ENCODE measurements at places on chromosomes 11 and 22. TPM values are rescaled to one million over a fixed set of nuclear protein-coding genes. Genes with fewer than 3 reads are reported as not detected.

DNA sequence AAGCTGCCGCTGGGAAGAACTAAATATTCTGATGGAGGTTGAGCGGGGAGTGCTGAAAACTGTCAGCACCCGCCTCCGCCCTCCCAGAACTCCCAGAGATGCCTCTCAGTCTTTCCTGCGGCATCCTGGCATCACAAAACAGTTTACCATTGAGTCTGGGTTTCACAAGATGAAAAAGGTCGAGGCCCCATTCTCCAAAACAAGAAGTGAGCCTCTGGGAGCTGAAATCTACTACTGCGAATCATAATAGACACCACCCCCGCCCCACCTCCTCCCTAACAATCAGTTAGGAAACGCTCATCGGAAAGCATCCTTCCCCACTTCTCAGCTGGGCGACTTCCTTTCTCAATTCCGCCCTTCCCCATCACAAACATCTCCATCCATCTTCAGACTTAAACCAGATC is 1.0 kb downstream of the SUN2 start:
- DNase-seq: no peak

DNA sequence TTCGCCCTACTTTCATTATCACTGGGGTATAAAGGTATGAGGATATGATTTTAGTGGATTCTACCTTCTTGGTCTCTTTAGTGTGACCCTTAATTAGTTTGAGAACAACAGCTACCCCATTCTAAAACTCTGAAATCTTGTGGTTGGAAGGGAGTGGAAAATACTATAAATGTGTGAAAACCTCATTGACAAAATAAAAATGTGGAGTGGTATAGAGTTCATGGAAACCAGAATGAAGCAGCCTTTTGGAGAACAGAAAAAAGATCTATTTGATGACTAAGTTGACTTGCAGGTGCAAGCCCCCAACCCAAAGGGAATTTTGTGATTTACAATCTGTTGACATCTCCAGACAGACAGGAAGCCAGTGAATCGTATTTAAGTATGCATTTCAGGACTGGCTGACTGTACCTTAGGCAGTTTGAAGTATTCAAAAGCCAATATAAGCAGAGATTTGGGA is 75.8 kb downstream of the GAS2 start:
- no peak for DNase-seq

- peak; percentile 40 for DNase-seq
Measured at GRCh38 chr11:133163463-133164419, 368.6 kb downstream of the OPCML start.

DNA sequence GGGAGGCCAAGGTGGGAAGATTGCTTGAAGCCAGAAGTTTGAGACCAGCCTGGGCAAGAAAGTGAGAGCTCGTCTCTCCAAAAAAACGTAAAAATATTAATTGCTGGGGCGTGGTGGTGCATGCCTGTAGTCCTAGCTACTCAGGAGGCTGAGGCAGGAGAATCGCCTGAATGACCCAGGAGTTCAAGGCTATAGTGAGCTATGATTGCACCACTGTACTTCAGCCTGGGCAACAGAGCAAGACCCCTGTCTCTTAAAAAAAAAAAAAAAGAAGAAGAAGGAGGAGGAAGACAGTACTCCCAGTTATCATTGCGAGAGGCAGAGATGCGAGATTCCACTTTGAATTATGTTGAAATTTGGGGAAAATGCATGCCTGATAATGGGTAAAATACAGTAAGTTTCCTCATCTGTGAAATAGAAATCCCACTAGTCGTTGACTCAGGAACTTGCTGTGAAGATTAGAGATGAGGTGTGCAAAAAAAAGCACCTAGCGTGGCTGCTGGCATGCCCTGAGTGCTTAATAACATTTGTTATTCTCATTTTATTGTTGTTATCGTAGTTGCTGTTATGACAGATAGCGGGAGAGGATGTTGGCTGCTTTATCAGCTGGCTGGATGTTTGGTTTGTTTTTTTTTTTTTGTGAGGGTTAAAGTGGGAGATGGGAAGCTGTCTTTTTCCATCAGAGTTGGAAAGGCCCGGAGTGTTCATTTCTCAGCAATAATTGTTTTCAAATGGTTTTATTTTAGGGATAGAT is 33.4 kb downstream of the BCR start:
- DNase-seq: no peak

DNA sequence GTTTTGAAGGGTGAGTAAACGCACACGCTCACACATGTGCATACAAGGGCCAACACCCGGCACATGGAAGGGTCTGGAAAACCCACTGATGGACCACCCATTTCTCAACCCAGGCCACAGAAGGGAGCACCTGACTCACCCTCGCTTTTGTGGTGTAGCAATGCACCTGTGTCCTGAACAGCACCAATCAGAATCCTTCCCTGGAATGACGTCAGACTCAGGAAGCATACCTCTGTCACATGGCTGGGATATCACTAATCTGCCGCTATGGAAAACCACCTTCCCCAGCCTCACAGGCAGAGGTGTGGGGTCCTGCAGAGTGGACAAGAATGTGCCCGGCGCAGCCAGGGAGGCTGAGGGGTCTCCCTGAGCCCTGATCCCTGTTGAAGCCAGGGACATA is 9.0 kb upstream of the OSM start:
- DNase-seq: no peak

- no peak for DNase-seq
Measured at GRCh38 chr11:34890812-34891211, 25.4 kb downstream of the APIP start.

DNA sequence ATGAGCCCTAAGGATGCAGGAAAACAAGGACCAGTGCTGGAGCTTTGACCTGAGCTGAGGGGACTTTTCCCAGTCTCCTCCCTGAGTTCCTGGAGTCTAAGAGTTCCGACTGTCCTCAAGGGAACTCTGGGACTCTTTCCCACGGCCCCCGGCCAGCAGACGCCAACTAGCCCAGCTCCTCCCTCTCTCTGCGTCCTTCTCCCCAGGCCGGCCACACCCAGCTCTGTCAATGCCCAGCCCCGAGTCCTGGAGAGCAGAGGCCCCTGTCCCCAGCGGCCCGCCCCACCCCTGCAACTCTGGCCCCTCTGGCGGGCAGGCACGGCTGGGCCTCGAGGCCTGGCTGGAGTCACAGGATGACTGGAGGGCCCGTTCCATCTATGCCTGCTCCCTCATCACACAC is 29.8 kb downstream of the NECTIN1 start:
- DNase-seq: no peak

GRCh38 chr11:105823495-105824033 is 198.5 kb downstream of the MSANTD4 start:
- no peak for DNase-seq

- no peak for DNase-seq
Measured at GRCh38 chr11:15577519-15577918, 462.8 kb downstream of the INSC start.

DNA sequence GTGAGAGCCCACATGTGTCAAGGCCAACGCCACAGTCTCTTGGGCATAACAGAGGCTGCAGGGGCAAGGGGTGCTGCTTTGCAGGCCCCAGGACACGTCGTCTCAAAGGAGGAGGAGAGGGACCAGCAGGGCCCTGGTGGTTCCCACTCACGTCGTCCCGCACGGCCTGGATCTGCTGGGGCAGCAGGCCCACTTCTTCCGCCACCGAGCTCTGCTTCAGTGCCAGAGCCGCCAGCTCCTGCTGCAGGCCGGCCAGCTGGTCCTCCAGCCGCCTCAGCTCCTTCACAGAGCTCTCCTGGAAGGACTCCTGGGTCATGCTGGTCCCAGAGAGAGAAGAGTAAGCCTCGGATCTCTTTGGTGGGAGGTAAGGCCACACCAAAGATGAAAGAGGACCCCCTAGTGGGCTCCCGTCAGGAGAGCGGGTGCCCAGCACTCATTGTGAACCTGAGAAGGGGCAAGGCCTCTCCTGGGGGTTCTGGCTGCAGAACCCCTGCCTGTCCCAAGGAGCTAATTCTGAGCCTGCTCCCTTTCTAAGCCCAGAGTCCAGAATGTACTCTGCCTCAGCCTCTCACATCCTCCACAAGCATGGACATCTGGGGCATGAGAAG is 15.6 kb downstream of the SUN2 start:
- no peak for DNase-seq

DNA sequence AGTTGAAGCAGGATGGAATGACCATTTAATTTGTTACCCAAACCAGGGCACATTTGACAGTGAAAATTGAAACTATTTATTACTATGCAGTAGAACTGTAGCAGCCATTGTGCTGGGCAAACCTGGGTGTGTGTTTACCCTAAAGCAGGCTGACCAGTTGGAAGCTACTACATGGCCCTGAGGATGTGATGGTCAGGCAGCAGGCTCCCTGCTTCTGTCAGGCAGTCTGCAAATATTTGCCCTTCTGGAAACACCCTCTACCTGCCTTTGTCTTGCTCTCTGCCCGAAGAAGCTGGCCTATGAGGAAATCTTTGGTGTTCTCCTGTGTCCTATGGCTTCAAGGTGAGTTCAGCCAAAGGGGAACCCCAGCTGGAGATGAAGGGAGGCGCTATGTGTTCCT is 600.1 kb upstream of the KIRREL3 start:
- no peak for DNase-seq

DNA sequence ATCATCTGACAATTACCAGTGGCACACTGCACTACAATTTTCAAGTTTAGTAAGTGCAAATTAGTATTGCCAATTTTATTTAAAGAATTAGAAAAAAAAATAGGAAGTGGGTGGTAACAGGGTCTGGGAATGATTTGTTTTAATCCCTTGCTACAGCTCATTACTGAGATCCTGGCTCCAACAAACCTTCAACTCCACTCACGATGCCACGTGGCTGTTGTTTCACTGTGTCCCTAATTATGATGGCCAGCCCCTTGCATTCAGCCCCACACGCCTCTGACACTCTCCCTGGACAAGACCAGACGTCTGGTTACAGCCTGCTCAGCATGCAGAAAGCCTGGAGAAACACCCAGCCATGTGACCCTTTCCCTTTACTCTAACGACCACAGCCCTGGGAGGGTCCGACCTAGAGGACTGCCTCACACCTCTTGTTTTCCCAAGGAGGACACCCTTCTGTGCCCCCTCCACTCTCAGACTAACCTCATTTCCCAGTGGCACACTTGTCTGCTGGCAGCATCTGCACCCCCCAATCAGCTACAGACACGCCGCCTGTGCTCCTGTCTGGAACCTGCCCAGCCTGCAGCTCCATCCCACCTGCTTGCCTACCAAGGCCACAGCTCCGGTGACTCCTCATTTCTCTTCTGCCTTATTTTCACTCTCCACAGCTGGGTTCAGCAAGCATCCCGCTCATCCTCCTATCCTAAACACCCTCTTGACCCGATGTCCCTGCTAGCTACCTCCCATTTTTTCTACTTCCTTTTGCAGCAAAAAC is 18.5 kb upstream of the SLC25A1 start:
- DNase-seq: no peak

DNA sequence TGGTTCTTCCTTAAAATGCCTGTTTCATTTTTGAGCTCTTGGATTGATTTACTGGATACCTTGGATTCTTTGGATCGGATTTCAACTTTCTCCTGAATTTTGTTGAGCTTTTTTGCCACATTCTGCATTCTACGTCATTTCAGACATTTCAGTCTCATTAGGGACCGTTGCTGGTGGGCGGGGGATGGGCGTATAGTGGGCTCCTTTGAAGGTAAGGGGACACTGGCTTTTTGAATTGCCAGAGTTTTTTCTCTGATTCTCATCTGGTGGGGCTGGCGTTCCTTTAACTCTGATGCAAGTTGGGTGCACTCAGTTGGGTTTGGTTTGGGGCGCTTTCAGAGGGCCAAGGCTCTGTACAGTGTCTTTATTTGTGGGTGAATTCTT is 216.5 kb downstream of the DYNC2H1 start:
- no peak for DNase-seq

GRCh38 chr11:89443361-89444322 is 47.5 kb downstream of the NOX4 start:
- DNase-seq: no peak

- DNase-seq: no peak
Measured at GRCh38 chr11:27868226-27868625, 168.0 kb upstream of the BDNF start.

- DNase-seq: no peak
Measured at GRCh38 chr22:21945453-21946261, 7.0 kb downstream of the PPM1F start.

- no peak for DNase-seq
Measured at GRCh38 chr11:134202661-134203060, 21.1 kb downstream of the NCAPD3 start.

- peak; percentile 61 for DNase-seq
Measured at GRCh38 chr11:61833926-61834277, 5.8 kb downstream of the FADS2 start.

DNA sequence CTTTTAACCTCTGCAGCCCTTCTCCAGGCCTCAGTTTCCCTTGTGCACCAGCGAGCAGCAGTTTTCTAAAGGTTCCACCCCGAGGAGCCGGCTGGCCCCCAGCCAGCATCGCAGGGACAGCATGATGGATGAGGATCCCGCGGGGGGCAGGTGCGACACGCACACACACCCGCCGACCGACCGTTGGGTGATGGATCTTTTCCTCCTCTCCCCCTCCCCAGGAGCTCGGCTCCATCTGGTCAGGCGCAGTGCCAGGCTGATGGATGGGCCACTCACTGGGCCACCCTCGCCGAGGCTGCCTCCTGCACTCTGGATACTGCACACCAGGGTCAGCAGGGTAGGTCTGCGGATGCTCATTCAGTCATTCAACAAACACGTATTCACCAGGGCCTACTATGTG is 12.8 kb upstream of the CABP7 start:
- DNase-seq: no peak

- DNase-seq: no peak
Measured at GRCh38 chr11:79094616-79095015, 346.2 kb downstream of the TENM4 start.

- DNase-seq: no peak
Measured at GRCh38 chr11:43996318-43996717, 51.5 kb upstream of the ACCSL start.

GRCh38 chr22:39962071-39962470 is 1.9 kb downstream of the TMA7B start:
- no peak for DNase-seq

PARVB gene
- total RNA-seq: 17.2 TPM

RFPL3 gene
- total RNA-seq: not detected

ANKK1 gene
- 0.20 TPM for total RNA-seq

FZD4 gene
- total RNA-seq: 4.5 TPM

PLEKHB1 gene
- 34.0 TPM for total RNA-seq

OR5AS1 gene
- total RNA-seq: not detected

TMPRSS6 gene
- total RNA-seq: not detected

PRG3 gene
- total RNA-seq: not detected

OR56B1 gene
- not detected for total RNA-seq

ACR gene
- total RNA-seq: not detected

RTN4RL2 gene
- total RNA-seq: 7.0 TPM

TECTA gene
- 0.66 TPM for total RNA-seq

EIF1AD gene
- total RNA-seq: 46.7 TPM

RAB38 gene
- total RNA-seq: 18.7 TPM

SERPING1 gene
- total RNA-seq: 35.2 TPM

SYTL2 gene
- total RNA-seq: 5.0 TPM

GLB1L2 gene
- total RNA-seq: 2.4 TPM

Data from H9 (cell line).